Hepatocyte (in vitro differentiated cells): ENCODE measurements at places on chromosomes 13 and 19.

GRCh38 chr19:1445932-1446712, 3.8 kb upstream of the APC2 start:
- DNase-seq, result peak; percentile 79

- no peak for DNase-seq
Observed at GRCh38 chr13:21316376-21316775, 139.9 kb downstream of the MRPL57 start.

DNA sequence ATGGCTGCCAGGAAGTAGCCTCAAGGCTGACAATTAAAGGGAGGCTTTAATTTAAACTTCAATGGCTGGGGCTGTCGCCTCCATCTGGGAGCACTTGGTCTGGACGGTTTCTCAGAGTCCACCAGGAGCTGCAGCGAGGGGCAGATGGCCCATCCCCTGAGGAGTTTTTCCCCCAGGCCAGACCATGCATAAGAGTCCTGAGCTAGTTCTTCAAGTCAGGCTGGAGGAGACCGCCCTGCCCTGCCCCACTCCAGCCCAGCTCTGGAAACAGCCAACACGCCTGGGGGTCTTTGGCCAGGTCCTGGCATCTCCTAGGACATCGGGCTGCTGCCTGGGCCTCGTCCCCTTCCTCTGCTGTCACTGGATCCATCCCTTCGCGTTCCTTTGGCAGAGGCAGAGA, 5.3 kb upstream of the ACTN4 start:
- no peak for DNase-seq

- no peak for DNase-seq
Observed at GRCh38 chr13:32277839-32278238, 37.3 kb downstream of the ZAR1L start.

DNA sequence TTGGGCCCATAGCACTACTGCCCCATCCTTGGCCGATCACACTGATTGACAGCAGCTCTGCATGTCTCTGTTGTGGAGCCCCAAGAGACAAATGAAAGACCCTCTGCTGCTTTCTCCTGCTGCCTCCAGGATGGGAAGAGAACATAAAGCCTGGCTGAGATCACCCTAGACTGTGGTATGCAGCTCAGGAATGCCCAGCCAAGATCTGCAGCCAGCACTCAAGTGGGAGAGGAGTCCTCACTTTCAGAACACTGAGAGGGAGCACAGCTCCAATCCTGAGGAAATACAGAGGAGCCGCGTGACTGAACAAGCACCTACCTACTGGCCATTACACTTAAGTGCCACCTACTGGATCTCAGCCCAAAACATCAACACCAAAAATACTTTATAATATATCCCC, 203.0 kb downstream of the POSTN start:
- no peak for DNase-seq

DNA sequence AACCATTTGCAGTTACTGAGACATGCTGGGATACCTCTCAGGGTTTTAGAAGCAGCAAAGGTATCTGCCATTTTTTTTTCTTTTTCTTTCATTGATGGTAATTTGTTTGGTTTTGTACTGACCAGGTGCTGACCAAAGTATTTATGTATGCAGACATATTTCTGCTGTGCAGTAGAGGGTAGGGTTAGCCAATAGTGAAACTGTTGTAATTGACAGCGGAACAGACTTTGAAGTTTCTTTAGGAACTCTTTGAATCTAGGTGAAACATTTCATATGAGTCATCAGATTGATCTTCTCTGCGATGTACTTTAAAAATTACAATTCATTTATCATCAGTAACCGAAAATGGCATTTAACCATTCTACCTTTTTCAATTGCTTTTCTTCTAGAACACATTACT, 63.0 kb downstream of the ITGBL1 start:
- no peak for DNase-seq

DNA sequence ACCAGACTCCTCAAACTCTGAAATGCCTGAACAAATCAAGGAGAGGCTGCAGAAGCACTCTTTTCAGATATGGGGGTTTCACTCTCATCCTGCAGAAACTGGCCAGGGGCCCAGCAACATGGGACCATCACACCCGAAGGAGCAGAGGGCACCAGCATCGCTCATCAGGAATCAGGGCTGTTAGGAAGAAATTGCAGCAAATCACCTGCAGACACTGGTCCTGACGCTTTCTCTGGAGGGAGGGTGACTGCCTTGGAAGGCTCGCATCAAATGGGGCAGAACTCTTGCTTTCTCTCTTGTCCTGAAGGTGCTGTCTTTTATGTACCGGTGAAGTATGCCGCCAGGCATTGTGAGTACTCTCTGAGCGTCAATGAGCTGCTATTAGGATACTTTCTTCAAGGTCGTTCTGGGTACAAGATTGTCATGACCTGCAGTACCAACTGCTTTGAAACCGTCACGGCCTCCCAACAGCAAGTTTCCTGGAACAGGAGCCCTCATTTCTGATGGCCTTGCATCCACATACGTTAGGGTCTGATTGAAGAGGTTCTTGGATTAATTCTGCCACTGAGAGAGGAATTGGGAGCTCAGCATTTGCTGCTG, 155.7 kb upstream of the SOX1 start:
- peak; percentile 1 for DNase-seq

DNA sequence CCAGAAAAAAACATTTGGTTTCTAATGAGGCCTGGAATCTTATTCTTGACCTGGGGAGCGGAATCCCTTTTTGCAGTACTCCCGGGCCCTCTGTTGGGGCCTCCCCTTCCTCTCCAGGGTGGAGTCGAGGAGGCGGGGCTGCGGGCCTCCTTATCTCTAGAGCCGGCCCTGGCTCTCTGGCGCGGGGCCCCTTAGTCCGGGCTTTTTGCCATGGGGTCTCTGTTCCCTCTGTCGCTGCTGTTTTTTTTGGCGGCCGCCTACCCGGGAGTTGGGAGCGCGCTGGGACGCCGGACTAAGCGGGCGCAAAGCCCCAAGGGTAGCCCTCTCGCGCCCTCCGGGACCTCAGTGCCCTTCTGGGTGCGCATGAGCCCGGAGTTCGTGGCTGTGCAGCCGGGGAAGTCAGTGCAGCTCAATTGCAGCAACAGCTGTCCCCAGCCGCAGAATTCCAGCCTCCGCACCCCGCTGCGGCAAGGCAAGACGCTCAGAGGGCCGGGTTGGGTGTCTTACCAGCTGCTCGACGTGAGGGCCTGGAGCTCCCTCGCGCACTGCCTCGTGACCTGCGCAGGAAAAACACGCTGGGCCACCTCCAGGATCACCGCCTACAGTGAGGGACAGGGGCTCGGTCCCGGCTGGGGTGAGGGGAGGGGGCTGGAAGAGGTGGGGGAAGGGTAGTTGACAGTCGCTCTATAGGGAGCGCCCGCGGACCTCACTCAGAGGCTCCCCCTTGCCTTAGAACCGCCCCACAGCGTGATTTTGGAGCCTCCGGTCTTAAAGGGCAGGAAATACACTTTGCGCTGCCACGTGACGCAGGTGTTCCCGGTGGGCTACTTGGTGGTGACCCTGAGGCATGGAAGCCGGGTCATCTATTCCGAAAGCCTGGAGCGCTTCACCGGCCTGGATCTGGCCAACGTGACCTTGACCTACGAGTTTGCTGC, at the start of gene ICAM4:
Gene ICAM4, plus strand, starts transcription at position 153 of the 935 bp plus-strand sequence. Its CDS starts 58 bp downstream, at position 211.
- peak; percentile 67 for DNase-seq

DNA sequence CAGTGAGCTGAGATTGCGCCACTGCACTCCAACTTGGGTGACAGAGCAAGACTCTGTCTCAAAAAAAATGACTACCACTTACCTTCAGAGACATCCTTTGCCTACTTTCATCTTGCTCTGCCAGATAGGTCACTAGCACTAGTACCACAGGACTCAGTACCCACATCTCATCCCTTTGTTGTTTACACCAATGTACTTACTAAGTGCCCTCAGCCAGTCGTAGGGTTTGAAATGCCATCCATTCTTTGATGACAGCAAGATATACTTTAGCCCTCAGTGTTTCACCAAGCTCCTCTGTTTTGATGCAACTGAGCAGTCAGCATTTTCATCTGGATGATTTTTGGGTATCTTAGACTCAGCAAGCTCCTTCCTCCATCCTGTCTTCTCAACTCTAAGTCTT, 6.1 kb downstream of the URAD start:
- no peak for DNase-seq

- DNase-seq, result no peak
Observed at GRCh38 chr13:51620165-51620983, 36.1 kb downstream of the WDFY2 start.
